Fibroblast of villous mesenchyme (primary cell): ENCODE measurements at places on chromosomes 7 and 10. TPM values are rescaled to one million over a fixed set of nuclear protein-coding genes. Genes with fewer than 3 reads are reported as not detected.

CCDC136 gene
- total RNA-seq = 9.9 and 10.6 TPM in 2 replicates

GRIFIN gene
- total RNA-seq = not detected in 2 replicates

VPS37D gene
- total RNA-seq = 3.0 and 4.2 TPM in 2 replicates

SGCE gene
- total RNA-seq = 43.5 and 92.8 TPM in 2 replicates

EPO gene
- total RNA-seq = not detected in 2 replicates

PPP1R3C gene
- total RNA-seq = 57.0 and 109 TPM in 2 replicates

ICA1 gene
- 1.9 and 4.3 TPM in 2 replicates for total RNA-seq

RPEL1 gene
- 0.32 and 0.43 TPM in 2 replicates for total RNA-seq

DNA sequence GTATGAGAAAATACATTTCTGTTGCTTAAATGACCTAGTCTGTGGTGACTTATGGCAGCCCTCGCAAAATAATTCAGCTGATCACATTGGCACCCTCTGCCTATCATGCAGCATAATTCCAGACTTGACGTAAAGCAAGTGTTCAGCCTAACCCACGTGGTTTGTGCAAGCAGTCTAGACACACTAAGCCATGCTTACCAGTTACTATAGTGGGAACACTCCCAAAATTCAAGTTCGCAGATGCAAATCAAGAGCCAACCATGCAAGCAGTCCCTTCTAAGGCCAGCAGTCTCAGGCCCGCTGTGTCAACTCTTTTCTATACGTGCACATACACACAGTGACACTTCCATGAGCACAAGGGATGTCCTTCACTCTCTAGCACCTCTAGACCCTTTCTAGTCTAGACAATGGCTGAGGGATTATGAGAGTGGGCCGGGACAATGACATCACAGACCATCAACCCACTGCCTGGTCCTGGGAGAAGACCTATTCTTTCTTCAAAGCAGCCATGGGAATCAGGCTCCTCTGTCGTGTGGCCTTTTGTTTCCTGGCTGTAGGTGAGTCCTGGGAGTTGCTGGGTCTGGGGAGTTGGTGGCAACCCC lies 29.0 kb upstream of the PRSS1 start:
- no peak for DNase-seq

GRCh38 chr7:16604054-16604453 lies 41.5 kb downstream of the ANKMY2 start:
- peak; percentile 41 for DNase-seq

GRCh38 chr7:115060095-115060870 lies 138.4 kb downstream of the MDFIC start:
- no peak for DNase-seq

DNA sequence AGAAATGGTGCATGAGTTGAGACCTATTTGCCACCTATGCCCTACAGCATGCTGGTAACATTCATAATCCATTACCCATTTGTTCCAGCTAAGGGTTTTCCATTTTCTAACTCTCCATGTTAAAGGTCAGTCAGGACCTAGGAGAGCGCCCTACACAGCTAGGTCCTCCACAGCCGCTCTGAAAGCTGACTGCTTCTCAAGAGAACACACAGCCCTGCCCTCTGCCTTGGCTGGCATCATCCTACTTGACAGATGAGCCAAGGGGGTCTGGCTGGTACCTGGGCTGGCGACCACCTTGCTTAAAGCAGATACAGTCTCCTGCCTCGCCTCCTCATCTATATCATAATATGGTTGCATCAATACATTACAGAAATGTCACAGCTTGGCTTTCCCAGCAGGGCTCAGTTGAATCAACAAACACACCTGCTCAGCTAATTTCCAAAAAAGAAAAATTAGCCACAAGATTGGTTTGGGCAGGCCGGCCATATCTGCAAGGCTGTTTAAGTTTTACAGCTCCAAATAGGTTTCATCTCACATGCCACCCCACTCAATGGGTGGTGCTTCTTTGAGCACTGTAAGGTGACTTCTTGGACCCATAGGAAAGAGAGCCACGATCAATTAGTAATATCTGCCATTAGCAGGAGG lies 17.3 kb downstream of the TLL2 start:
- DNase-seq = peak; percentile 39

DNA sequence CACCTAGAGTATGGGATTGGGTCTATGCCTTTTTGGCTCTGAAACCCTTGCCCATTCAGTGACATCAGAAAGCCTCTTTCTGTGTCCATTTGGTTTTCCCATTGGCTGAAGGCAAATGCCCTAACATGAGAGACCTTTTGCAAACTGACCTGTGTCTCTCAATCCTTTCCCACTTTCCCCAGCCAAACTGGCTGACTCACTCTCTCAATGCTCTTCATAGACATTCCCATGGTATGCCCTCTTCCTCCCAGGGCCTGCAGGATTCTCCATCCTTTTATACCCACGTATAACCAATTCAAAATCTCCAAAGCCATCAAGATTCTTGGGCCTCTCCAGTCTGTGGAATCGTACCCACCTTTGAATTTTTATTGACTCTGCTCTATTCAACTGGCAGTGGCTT lies 563.3 kb downstream of the GATA3 start:
- no peak for DNase-seq

DNA sequence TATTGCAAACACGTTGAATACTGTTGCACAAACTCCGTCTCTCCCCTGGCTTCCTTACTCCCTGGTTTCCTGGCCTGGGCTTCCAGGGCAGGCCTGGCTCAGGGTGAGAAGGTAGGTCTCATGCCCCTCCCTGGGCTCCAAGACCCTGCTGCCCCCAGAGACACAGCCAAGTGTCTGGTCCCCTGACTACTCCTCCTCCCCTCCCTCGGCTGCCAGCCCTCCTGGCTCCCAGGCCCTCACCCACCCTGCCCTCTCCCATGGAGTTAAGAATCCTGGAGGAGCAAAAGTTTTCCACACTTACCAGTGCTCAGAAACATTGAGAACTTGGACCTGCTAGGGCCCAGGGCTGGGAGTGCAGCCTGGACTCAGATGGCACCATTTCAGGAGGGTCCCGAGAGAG lies 47.2 kb upstream of the RABGEF1 start:
- no peak for DNase-seq

DNA sequence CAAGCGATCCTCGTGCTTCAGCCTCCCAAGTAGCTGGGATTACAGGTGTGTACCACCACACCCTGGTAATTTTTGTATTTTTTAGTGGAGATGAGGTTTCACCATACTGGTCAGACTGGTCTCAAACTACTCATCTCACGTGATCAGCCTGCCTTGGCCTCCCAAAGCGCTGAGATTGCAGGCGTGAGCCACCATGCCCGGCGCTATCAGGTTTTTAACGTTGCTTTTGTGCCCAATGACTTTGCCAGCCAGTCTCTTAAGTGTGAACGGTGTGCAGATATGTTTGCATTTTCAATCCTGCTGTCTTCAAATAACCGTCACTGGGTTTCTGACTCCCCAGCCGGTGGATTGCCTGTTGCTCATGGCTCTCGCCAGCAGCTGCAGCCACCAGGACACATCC lies 201.8 kb upstream of the PPP2R2D start:
- DNase-seq = no peak

DNA sequence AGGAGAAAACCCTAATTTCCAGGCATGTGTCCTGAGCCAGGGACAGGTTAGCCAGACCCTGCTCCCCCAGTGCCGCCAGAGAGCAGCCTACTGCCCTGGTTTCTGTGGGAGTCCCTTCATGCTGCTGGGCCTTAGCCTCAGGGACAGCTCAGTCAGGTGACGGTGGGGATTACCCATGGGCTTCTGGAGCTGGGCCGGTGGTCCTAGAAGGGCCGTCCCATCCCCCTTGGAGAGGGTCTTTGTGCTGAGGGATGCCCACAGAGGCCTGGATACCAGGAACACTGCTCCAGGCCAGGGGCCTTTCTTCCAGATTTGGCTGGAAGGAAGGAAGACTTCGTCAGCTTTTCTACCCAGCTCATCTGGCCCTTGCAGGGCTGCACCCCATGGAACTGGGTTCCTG lies 71.4 kb upstream of the ZNF722 start:
- no peak for DNase-seq

- peak; percentile 31 for DNase-seq
Observed at GRCh38 chr7:128217030-128217805, 23.9 kb upstream of the LEP start.
